Activated naive CD8-positive, alpha-beta T cell treated with anti-CD3 and anti-CD28 coated beads, Interleukin-2, amount 50 U/mL, for 24 hours (primary cell): ENCODE measurements at places on chromosomes 6 and 20.

DNA sequence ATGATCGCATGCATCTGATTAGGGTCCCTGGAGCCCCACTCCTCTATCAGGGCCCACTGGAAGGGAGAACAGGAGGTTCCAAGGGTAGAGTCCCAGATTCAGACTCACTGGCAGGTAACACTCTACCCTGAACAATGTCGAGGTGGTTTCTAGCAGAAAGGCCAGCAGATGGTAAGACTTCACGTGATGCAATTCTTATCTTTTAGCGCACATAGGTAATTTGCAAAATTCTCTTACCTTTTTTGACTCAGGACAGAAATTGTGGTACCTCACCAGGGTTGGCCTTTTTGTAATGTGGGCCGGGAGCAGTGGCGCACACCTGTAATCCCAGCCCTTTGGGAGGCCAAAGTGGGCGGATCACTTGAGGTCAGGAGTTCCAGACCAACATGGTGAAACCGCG lies 228.1 kb upstream of the JARID2 start:
- DNase-seq, result no peak

- DNase-seq, result peak; percentile 29
Observed at GRCh38 chr6:137171824-137172733, 1.4 kb downstream of the IL22RA2 start.

GRCh38 chr6:159572439-159573110 lies 120.5 kb downstream of the SOD2 start:
- no peak for DNase-seq

- DNase-seq, result no peak
Observed at GRCh38 chr6:138535728-138536455, 36.6 kb upstream of the NHSL1 start.

GRCh38 chr6:34338377-34338776 lies 54.1 kb downstream of the NUDT3 start:
- DNase-seq, result no peak
